ENCODE measurements at places on chromosomes 7 and 10.

DNA sequence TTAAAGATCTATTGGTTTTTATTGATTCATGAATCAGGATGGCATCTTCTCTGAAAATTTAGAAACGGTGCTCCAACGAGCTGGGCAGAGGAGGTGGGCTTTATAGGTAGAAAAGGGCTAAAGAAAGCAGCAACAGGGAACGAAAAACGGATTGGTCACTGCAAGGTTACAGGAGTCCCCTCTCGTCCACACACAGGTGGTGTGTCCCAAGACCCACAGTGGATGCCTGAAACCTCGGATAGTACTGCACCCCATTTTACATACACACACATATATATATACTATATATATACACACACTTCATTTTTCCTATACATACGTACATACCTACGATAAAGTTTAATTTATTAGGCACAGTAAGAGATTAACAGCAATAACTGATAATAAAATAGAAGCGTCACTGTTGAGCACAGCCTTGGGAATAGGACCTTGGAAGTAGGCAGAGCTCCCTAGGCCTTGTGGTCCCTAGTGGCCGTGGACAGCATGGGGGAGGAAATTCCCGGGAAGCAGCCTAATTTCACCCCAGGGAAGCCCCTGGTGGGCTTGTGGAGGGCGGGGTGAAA is 737 bp upstream of the NUB1 start:
- DNase-seq = no peak

- DNase-seq = no peak
Observed at GRCh38 chr7:106693677-106694353, 32.9 kb upstream of the CCDC71L start.

DNA sequence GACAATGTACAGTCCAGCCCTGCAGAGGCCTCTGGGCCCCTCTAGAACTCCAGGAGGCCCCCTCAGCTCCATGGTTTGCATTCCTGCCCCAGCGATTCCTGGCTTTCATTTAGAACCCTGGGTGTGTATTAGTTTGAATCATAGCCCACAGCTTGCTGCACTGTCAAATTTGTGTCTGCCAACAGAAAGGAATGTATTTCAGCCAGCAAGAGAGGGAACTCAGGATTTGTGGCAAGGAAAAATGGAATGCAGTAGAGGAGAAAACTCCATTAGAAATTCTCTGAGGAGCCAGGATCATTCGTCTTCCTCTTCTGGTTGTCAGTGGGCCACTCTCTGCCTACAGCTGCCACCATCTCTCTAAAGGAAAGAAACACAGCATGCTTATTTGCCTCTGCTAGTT is 27.9 kb upstream of the WDR11 start:
- no peak for DNase-seq

DNA sequence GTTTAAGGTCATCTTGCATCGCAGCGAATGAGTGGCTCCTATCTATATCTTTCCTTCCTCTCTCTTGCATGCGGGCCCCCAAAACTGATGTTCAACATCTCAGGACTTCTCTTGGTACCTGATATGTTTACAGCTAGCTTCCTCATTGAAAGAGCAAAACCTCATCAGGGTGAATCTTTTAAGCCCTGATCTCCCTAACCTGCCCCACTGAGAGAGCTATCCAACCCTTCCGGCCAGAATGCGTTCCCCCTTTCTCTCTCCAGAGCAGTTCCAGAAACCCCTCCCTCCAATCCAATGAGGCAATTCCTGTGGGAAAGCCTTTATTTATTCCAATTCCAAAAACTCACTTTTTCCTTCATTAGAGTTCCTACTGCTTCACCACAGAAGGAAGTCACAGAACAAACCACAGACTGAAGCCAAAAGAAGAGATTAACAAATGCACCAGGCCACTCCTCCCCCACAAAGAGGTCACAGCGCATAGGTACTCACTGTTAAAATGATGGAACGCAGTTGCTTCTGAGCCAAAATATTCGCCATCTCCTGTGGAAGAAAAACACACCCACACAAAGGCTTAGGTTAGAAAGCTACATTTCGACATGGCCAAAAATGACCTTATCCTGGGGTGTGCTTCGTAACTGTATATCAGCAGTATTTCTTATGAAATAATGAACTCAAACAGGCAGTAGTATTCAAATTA is 232.4 kb downstream of the ELMO1 start:
- no peak for DNase-seq

GRCh38 chr7:111352319-111352718 is 210.0 kb downstream of the IMMP2L start:
- DNase-seq = no peak

DNA sequence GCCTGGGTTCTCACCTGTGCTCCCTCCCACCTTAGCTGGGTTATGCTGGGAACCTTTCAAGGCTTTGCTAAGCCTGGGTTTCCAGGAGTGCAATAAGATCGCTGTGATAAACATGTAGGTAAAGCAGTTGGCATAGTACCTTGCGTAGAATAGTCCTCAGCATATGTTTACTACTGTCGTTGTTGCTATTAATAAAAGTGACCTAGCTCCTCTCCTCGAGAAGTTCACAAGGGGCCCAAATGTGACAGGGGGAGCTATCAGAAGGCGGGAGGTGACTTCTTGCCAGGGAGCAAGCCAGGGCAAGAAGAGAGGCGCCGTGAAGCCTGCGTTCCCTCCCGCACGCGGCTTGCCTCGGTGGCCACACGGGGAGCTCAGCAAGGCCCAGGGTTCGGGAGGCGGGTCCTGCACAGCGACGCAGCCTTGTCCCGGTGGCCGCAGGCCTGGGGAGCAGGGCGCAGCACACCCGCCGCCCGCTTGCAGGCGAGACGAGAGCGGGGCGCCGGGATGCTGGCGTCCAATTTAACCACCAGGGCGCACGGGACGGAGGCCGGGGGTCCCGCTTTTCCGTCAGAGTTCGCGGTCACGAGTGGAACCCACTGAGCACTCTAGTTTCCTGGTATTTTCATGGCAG is 106.2 kb downstream of the SNX10 start:
- DNase-seq = peak; percentile 43

GRCh38 chr7:106740806-106741205 is 79.8 kb upstream of the CCDC71L start:
- DNase-seq = no peak

GRCh38 chr7:90209776-90210175 is 1.8 kb upstream of the STEAP2 start:
- DNase-seq = no peak

All from GM12892 (cell line).